ENCODE measurements at places on chromosomes 6 and 20. TPM values are rescaled to one million over a fixed set of nuclear protein-coding genes. Genes with fewer than 3 reads are reported as not detected.

Gene LY6G5C
- total RNA-seq, result 1.9 TPM

Gene CAGE1
- not detected for total RNA-seq

Gene PDYN
- not detected for total RNA-seq

Gene TFAP2C
- 0.23 TPM for total RNA-seq

Gene PM20D2
- 9.1 TPM for total RNA-seq

Gene KHDC1
- total RNA-seq, result 0.19 TPM

Gene CRISP3
- 0.10 TPM for total RNA-seq

Gene ARMC2
- 12.5 TPM for total RNA-seq

Gene NKX2-2
- total RNA-seq, result 0.33 TPM

Gene CALHM4
- total RNA-seq, result not detected

Gene ZSCAN23
- 2.0 TPM for total RNA-seq

Gene SLC26A8
- 0.42 TPM for total RNA-seq

Gene ZKSCAN3
- 4.0 TPM for total RNA-seq

Gene TNNC2
- 0.60 TPM for total RNA-seq

Gene SLC22A16
- 1.6 TPM for total RNA-seq

Data from posterior vena cava (tissue), 2 donors.